Fibroblast of mammary gland (primary cell): ENCODE measurements at places on chromosomes 6 and 20.

DNA sequence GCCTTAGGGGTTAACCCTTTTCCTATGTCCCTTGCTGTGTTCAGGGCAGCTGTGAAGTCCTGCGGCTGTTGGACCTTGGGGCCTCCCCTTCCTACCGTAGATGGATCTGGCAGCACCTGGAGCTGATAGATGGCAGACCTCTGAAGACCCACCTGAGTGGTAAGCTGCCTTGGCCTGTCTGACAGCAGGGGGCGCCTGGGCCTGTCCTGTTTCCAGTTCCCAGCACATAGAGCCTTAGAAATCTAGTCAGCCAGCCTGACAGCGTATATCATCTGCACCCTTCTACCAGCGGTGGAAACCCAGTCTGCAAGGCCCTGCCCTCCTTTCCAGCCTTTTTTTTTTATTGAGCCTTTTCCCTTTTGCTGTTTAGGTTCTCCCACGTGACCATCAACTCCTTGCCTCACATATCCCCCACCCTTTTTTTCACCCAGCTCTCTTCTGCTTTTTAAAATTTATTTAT, 26.6 kb downstream of the CNBD2 start:
- peak; percentile 78 for DNase-seq

GRCh38 chr6:21078497-21078896, 515.1 kb upstream of the SOX4 start:
- no peak for DNase-seq

GRCh38 chr20:35661053-35661452, 3.6 kb downstream of the CPNE1 start:
- DNase-seq, result no peak

DNA sequence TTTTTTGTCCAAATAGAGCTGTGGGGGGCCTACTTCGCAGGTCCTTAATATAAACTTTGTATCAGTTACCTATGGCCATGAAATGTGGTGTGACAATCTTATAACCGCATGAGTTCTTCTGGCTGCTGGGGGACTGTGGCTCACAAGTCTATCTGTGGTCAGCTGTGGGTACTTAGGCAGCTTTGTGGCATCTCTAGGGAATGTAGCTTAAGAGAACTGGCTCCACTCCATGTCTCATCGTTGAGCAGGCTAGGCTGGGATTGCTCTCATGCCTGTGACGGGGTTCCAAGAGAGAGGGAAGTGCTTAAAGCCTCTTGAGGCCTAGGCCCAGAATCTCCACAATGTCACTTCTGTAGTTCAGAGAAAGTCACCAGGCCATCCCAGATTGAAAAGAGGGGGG, 140.5 kb downstream of the BTBD3 start:
- no peak for DNase-seq

DNA sequence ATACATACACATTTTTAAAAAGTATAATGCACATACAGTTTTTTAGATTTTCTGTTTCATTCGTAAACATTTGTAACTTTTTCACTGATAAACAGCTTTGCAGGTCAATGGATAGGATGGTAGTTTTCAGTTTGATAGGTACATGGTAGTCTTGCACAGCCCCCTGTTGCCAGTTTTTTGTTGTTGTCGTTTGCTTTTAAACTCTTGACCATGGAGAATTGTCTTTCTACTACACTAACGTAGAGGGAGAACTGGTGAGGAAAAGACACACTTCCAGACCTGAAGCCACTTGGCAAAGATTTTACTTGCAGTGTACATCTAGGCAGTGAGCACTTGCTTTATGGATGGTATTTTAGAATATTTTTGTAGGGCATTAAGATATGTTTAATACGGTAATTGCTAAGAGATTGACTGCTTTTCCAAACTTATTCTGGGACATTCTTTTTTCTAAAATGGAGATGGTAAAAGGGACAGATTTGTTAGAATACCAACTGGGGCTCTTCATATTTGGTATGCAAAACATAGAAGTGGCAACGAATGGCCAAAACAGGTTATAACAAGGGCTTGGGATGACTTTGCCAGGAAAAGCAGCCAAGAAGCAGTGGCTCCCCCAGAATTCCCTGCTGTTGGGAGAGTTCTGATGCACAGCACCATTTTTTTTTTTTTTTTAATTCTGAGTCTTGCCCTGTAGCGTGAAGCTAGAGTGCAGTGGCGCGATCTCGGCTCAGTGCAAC, 1.5 kb downstream of the PYGB start:
- DNase-seq, result peak; percentile 41

- peak; percentile 1 for DNase-seq
These were observed 20.2 kb upstream of the HLA-DOA start for GRCh38 chr6:33029328-33030184.

DNA sequence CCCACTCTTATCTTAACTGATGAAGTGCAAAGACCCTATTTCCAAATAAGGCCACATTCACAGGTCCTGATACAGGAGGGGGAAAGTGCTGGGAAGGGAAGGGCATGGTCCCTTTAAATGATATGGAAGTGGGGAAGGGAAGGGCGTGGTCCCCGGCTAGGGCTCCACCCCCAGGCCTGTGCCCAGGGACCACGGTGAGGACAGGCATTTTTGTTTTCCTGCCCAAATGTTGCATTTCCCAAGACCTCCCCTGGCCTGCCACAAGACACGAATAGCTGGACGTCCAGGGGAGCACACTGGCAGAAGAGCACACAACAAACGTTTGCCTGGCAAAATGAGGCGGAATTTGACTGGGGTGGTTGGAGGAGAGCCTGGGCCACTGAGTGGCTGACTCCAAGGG, 16.1 kb upstream of the HFE start:
- DNase-seq, result peak; percentile 35

- DNase-seq, result peak; percentile 89
These were observed 76.6 kb downstream of the CEBPB start for GRCh38 chr20:50267041-50267865.

- DNase-seq, result no peak
These were observed 22.0 kb upstream of the PRSS35 start for GRCh38 chr6:83490217-83490807.

DNA sequence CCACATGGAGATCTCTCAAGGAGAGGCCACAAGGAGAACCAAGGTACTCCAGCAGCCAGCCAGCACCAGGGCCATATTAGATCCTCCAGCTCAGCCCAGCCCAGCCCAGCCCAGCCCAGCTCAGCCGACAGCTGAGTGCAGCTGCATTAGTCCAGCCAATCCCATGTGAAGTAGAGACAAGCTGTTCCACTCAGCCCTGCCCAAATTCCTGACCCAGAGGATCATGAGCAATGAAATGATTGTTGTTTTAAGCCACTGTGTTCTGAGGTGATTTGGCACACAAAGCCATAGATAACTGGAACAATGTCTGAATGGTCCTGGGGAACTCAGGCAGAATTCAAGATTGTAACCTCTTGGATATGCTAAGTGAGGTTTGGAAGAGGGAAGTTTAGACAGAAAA, 59.5 kb upstream of the BMP2 start:
- DNase-seq, result peak; percentile 53
